CD8-positive, alpha-beta T cell (primary cell): ENCODE measurements at places on chromosomes 2 and 18.

- no peak for DNase-seq
Observed at GRCh38 chr2:4903656-4904348, 788.4 kb upstream of the SOX11 start.

DNA sequence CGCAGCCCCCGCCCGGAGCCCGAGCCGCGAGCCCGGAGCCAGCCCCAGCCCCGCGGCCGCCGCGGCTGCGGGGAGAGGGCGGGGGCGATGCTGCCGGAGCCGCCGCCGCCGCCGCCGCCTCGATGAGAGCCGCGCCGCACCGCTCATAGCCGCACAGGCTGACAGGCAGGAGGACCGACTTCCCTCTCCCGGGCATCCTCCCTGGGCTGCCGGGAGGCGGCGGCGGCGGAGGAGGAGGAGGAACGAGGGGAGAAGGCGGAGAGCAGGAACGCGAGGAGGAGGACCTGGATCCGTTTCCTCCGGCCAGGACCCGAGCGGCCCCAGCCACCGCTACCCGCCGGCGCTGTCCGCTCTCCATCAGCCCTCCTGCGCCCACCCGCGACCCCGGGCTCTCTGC is 370 bp downstream of the KLHL29 start:
- no peak for DNase-seq

GRCh38 chr2:139383532-139383931 is 603.3 kb upstream of the NXPH2 start:
- DNase-seq, result no peak

DNA sequence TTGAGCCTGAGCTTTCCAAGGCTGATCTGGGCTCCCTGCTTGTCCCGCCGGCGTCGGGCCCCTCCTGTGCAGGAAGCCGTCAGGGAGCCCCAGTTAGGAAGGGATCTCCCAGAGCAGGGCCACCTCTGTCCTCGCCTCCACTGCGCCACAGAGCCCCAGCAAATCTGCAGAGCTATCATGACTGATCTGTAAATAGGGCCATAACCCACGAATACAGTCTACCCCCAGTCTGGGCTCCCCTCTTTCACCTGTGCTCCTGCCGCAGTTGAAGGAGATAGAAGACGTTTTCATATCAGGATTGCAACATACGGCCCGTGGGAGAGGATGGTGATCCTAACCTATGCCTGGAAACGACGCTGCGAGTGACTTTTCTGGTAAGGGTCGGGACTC is 138.7 kb downstream of the PTGR3 start:
- DNase-seq, result no peak

DNA sequence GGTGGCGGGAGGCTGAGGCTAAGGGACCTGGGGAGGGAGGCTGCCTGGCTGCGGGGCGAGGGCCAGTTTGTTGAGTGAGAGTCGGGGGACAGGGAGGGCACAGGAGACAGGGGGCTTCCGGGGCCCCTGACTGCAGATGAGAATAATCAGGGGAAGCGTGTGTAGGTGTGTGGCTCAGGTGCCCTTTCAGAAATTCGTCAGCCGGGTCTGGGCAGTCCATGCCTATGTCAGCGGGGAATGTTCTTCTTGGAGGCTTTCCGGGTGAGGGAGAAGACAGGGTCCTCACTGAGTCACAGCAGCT is 52.3 kb upstream of the OTOF start:
- no peak for DNase-seq

GRCh38 chr18:13302457-13303225 is 84.1 kb downstream of the LDLRAD4 start:
- no peak for DNase-seq

- DNase-seq, result no peak
Observed at GRCh38 chr2:118654945-118655344, 192.5 kb downstream of the EN1 start.

- no peak for DNase-seq
Observed at GRCh38 chr18:67731851-67732250, 215.3 kb upstream of the DSEL start.

DNA sequence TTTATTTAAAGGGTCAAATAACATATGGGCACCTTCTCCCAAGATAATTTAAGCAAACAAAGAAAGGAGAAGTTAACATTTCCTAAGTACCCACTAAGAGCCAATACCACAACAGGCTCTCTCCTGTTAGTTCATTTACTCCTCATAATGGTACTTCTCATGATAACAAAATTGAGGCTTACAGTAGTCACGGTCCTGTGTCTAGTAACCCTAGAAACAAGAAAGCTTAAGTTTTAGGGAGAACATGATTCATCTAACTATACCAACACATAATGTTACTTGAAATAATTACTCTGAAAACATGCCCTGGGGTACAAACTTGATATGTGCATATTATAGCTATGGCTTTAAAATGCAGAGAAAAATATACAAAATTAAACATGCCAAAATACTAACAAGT is 19.8 kb downstream of the IWS1 start:
- no peak for DNase-seq

- no peak for DNase-seq
Observed at GRCh38 chr2:75432761-75433361, 127.9 kb downstream of the EVA1A start.

DNA sequence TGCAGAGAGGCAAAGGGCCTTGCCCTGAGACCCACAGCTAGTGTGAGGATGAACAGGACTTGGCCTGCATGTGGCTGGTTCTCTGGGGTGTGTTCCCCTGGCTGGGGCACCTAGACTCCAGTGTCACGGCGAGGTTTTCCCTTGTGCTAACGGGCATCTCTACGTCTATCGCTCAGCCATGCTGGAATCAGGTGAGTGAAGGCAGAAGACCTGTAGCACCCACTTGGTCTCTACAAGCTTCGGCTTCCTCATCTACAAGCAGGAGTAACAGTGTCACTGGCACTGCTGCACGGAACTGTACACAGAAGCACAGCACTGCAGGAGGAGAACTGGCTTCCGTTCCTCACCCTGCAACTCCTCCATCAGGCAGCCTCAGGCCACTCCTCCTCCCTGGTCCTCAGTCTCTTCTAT is 30.6 kb downstream of the HS1BP3 start:
- DNase-seq, result no peak

DNA sequence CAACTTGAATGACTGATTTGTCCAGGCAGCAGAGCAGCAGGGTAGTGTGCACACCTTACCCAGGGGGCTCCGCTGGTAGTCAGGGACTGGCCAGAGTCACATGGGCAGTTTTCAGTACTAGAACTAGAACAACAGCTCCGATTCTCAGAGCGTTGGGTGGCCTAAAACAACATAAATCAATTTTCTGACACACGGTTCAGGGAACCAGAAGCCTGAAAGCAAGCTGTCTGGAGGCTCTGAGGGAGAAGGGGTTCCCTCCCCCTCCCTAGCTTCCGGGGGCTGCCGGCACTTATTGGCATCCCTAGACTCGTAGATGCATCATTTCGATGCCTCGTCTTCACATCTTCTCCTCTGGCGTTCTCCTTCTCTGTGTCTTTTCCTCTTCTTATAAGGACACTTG is 13.4 kb upstream of the ITGB6 start:
- no peak for DNase-seq

- no peak for DNase-seq
Observed at GRCh38 chr2:174026122-174026845, 61.1 kb upstream of the SP3 start.

DNA sequence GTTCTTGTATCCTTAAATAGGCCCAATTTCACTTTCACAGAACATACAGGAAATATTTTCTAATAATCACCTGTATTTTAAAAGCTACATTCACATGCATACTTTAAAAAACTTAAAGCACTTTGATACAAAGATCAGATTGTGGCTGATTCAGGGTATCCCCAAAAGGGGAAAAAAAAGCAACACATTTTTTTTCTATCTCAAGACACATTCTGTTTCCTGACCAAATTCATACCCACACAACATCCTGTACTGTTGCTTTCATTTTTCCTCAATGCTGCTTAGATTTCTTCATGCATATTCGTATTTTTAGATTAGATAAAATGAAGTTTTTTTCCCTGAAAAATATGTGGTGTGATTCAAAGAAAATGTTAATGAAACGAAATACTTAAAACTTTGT is 122.5 kb downstream of the TMEFF2 start:
- DNase-seq, result no peak

- DNase-seq, result no peak
Observed at GRCh38 chr2:19682493-19682892, 219.3 kb downstream of the TTC32 start.

- no peak for DNase-seq
Observed at GRCh38 chr18:58172031-58172430, 128.0 kb downstream of the NEDD4L start.

GRCh38 chr2:108923019-108923700 is 65.9 kb downstream of the EDAR start:
- no peak for DNase-seq

- no peak for DNase-seq
Observed at GRCh38 chr2:44296653-44297052, 21.4 kb downstream of the SLC3A1 start.

DNA sequence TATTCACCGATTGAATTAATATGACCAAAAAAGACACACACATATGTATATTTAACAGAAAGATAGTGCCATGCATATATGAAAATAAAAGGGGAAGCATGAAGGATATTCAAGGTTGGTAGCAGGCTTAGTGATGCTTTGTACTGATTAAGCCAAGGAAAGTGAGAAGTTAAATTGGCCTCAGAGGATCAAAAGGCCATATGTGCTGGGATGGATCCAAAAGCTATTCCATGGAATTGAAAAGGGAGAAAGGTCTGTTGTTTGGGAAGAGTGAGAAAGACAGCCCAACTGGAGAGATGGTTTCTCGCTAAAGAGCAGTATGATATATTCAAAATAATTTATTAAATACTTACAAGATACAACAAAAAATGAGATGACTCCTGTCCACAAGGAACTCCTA is 65.9 kb downstream of the INSIG2 start:
- no peak for DNase-seq

- DNase-seq, result no peak
Observed at GRCh38 chr2:202780514-202781021, 91.0 kb downstream of the ICA1L start.

- DNase-seq, result no peak
Observed at GRCh38 chr2:111071600-111072171, 49.0 kb upstream of the BCL2L11 start.

DNA sequence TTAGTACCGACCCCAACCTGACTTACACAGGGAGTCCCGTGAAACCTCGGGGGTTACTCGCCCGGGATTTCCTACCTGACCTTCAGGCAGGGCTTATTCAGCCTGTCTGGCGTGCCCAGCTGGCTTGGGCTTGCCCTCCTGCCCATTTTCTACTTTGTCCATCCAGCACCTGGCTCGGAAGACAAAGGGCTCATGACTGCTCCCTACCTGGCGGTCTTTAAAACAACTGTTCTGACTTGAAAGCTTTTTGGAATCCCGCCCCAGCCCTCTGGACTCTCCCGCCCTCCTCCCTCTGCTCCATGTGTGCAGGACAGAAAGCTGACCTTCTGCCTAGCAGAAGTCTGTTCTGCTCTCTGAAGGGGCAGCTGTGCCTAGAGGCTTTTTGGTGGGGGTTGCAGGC is 43.1 kb downstream of the ACKR3 start:
- DNase-seq, result no peak

DNA sequence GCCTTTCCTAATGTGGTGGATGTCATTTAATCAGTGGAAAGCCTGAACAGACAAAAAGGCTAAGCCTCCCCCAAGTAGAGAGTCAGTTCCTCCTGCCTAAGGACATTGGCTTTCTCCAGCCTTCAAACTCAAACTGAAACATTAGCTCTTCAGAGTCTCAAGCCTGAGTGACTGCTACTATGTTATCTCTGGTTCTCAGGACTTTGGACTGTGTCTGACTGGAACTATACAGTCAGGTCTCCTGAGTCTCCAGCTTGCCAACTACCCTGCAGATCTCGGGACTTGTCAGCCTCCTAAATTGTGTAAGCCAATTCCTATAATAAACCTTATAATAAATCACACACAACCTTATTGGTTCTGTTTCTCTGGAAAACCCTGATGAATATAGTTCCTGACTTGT is 12.6 kb downstream of the HYCC2 start:
- DNase-seq, result no peak

- DNase-seq, result no peak
Observed at GRCh38 chr2:163778045-163778781, 42.4 kb upstream of the FIGN start.

- DNase-seq, result no peak
Observed at GRCh38 chr2:37864217-37864616, 60.9 kb upstream of the RMDN2 start.

- DNase-seq, result no peak
Observed at GRCh38 chr2:120656273-120656950, 79.3 kb upstream of the GLI2 start.

DNA sequence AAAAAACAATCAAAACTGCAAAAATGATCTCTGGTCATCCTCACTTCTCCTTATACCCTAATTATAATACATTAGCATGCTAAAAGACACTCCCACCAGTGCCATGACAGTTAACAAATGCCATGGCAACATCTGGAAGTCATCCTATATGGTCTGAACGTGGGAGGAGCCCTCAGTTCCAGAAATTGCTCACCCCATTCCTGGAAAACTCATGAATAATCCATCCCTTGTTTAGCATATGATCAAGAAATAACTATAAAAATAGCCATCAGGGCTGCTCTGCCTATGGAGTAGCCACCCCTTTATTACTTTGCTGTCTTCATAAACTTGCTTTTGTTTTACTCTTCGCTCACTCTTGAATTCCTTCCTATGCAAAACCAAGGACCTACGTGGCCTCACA is 5.7 kb upstream of the C2orf80 start:
- no peak for DNase-seq

DNA sequence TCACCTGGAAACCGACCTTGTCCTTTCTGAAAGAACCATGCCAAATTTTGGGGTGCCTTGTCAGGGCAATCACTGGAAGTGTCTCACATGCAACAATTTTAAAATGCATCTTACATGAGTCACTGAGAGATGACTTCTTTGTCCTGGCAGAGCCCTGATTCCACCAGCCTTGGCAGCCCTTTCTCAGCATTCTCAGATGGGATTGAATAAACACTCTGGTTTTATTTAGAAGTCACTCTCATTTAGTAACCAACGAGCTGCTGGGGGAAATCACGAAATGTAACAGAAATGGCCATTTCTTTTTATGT is 3.8 kb upstream of the ATP8B1 start:
- DNase-seq, result no peak

- no peak for DNase-seq
Observed at GRCh38 chr2:61328707-61329251, 142.1 kb downstream of the USP34 start.

DNA sequence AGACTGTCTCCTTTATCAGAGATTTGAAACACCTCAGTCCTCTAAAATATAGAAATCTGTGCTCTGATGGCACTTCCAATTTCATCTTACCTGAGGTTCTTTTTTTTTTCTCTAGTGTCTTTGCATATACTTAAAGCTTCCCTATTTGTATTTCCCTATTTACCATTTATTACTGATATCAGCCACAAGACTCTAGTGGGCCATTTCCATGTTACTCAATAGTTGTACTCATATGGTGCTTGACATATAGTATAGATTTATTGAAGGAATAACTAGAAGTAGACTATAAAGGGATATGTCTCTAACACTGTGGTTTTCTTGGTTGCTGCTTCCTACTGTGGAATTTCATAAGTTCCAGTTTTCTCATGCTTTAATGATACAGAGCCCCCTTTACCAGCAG is 3.0 kb downstream of the RBM45 start:
- no peak for DNase-seq
